Activated CD4-positive, alpha-beta T cell treated with anti-CD3 and anti-CD28 coated beads, Interleukin-2, Interleukin-4, amounts not matched to agents 100 ng/mL and 50 ng/mL, durations not matched to agents 16 hours and 8 hours (primary cell): ENCODE measurements at places on chromosomes 3 and 15.

DNA sequence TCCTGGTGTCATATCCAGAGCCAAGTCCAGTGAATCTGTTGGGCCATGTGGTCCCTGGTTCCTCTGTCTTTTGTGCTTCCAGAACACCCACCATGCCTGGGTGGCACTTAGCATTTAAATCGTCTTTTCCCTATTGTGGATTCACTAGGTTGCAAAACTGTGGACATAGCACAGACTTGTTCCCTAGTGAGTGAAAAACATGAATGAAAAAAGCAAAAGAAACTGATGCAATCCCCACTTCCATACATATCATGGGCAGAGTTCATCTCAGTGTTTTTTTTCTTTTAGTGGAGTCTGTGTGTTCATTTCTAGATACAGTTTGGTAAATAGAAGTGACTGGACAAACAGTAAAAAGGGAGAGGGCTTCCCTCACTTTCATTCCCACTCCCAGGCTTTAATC lies 170.5 kb downstream of the SLCO3A1 start:
- DNase-seq: no peak

GRCh38 chr3:116161575-116162525 lies 283.4 kb downstream of the LSAMP start:
- DNase-seq: no peak

DNA sequence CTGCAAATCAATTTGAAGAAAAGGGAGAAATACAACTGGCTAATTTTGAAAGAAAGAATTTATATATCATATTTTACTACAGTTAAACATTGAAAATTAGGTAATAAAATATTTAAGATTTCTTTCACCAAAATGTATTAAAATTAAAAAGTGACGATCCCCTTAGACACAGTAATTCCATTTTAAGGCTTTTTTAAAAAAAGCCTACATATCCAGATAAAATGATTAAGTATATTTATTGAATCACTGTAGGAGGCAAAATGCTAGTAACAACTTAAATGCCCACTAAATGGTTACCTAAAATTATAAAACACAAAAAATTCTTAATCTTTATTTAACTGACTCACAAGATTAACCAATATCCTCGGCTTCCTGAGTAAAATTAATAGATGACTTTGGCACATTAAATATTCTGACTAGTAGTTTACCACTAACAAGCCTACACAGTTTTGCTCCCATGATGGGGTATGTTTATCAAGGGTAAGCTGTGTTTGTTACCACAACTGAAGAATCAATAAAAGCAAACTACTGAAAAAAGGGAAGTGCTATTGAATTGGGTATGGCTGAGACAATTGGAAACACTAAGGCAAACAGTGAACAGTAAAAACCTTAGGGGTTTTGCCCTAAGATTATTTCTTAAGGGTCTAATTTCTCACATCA lies 28.4 kb downstream of the ANKRD28 start:
- no peak for DNase-seq

DNA sequence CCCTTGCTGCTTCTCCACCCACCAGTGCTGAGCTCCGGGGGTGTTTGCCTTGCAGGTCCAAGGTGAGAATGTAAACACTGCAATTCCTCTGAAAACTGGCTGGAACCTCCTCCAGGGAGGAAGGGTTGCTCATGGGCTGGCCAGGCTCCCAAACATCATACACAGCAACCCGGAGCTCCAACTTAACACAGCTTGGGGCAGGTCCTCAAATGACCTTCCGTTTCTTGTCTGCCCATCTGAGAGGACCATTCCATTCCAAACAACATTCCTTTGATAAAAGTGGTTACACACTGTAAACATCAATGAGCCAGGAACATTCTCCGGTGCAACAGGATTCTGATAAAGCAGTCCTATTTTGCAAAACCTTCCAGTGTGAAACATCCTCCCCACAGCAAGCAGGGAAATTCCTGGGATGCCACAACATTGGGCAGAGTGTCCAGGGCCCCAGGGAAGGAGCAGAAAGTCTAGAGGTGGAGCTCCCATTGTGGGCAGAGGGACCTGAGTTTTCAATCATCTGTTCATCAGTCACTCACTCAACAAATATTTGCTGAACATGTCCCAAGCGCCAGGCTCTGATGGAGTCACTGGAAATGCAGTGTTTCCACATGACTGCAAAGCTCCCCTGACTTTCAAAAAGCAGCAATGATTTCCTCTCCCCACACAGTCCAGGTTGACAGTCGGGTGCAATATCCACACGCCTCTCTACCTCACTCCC lies 7.3 kb upstream of the HEG1 start:
- DNase-seq: no peak

DNA sequence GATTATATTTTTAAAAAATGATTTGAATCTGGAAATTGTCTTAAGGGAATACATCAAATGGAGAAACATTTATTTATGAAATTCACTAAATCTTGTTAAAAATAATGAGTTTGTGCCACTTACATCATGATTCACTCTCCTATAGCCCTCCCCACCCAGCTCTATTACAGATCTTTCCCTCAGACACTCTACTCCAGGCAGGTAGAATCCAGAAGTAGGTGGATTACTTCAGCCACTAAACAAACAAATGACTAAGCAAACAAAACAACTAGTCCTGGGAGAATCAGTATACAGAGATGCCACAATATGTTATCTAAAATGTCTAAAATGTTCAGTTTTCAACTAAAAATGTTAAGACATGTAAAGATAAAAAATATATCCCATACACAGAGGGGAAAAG lies 608.1 kb upstream of the UBE2E2 start:
- no peak for DNase-seq

DNA sequence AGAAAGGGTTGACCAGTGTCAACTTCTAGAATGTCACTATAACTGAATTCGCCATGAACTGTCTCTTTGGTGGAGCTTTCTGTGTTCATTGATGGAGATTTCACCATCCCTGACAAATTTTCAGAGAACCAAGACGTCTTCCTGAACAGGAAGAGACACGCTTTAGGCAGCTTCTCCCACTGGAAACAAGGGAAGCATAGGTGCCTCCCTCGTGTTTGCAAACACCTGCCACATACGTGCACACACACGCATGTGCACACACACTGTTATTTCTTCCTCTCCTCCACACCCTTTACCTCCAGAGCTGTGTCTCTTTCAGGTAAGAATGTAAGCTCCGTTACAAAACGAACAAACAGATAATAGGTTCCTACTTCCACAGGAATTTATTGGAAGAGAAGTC lies 15.6 kb downstream of the ARRDC4 start:
- no peak for DNase-seq

DNA sequence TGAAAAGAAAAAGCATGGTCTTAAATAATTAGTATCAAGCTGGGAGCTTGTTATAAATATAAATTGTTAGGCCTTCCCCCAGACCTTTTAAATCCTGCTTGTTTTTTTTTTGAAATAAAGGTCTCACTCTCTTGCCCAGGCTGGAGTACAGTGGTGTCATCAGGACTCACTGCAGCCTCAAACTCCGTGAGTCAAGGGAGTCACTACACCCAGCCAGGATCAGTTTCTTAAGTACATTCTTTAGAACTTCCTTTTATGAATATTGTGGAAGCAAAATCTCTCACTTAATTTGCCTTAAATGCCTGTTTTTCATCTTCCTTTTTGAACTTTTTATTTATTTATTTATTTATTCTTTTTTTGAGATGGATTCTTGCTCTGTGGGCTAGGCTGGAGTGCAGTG lies 20.8 kb upstream of the DENND4A start:
- DNase-seq: no peak

- no peak for DNase-seq
Measured at GRCh38 chr15:41011055-41011815, 58.0 kb downstream of the CHAC1 start.

- DNase-seq: no peak
Measured at GRCh38 chr15:65365229-65365628, 12.6 kb downstream of the IGDCC3 start.

DNA sequence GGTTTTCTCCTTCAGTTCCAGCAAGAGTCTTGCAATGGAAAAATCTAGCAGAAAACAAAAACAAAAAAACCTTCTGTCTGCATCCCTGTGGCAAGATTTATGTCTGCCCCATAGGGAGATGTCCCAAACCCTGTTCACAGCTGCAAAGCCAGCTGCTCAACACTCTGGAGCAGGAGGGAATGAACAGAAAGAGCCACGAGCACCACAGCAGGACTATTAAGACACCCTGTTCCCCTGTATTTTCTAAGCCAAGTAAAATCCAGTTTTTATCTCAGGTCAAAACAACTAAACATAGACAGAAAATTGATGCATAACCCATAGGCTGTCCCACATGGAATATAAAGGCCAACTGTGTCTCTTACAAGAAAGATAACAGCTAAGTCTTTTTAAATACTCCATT lies 357.9 kb downstream of the LSAMP start:
- no peak for DNase-seq

GRCh38 chr3:64450396-64450956 lies 225.2 kb upstream of the PRICKLE2 start:
- no peak for DNase-seq

DNA sequence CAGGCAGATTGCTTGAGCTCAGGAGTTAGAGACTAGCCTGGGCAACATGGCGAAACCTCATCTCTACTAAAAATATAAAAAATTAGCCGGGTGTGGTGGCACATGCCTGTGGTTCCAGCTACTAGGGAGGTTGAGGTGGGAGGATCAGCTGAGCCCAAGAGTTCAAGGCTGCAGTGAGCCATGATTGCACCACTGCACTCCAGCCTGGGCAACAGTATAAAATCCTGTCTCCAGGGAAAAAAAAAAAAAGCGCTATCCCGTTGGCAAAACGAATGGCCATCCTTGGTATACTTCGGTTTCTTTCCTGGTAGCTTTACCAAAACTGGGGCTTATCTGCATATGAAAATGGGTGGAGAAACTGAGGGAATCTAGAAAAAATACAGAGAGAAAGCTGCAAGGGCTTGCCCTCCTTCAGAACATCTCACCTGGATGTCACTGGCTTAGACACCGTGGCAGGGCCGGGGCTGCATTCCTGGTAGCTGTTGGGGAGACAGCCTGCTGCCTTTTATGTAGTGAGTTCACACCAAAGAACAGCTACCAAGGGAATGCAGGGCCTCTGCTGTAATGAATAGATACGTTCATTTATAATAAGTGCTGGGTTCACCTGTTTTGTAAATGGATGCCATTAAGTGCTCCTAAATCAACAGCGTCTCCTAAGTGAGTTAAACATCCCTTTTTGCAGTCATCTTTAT lies 96.0 kb downstream of the IQSEC1 start:
- DNase-seq: no peak

DNA sequence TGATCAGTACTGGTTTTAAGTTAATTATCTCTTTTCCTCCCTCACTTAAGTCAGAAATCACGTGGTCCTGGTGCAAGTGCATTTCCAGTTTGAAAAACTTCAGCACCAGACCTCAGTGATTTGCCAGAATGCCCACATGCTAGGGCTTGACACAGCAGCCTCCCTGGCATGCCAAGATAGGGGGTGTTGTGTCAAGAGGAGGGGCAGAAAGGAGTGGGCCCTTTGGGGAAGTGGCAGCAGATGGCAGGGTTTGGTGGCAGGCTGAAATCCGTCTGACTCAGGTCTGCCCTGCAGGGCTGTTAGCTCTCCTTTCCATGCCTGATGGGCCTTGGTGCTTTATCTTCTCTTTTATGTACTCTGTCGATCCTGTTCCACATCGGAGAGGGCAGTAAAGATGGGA lies 23.4 kb downstream of the PXK start:
- no peak for DNase-seq

DNA sequence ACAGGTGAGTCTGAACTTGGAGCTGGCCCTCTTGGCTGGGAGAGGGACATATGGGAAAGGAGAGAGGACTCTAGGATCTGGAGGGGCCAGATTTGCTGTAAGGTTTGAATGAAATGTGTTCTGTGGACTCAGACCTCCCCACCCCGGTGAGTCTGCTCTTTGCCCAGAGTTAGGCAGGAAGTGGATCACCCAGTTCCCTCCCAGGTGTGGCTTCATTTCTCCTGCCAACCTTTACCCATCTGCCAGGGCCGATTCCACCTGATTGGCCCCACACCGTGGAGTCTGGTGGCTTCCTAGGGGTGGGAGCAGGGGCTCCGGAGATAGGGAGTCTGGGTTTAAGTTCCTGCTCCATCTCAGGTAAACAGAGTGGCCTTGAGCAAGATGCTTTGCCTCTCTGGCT lies 25.5 kb downstream of the CD276 start:
- DNase-seq: no peak

DNA sequence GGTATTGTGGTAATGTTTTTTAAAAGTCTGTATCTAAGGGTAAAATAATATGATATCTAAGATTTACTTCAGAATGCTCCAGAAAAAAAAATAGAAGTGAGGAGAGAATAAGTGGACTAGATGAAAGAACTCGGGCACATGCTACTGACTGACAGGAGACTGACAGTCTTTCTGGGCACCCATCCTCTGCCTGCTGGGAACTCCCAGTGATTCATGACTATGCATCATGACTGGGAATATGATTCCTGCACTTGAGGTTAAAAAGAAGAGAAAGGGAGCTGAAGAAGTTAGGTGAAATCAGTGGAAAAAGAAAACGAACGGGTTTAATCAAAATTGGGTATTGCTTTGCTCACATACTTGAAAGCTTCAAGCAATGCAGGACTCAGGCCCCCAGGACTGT lies 35.7 kb upstream of the SPSB4 start:
- no peak for DNase-seq

DNA sequence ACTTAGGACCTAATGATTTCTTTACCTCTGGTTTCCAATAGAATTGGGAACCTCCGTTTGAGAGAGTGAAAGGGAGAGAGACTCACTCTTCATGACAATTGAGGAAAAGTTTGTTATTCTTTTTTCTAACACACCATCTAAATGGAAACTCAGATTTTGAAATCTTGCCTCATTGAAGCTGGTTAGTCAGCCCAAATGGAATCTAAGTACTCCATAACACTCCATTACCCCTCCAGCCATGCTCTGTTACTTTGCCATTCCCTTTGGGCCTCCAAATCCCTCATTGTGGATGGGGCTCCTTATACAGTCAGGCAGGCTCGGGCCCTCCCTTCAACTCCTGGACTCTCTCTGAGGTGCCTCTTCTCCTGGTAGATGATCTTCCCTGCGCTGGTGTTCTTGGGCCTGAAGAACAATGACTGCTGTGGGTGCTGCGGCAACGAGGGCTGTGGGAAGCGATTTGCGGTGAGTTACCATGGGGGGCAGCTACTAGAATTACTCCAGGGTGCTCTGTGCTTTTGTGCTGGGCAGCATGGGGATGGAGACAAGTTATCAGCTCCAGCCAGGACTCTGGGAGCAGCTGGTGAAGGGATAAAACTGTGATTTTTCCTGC lies 1.1 kb downstream of the TM4SF4 start:
- no peak for DNase-seq

DNA sequence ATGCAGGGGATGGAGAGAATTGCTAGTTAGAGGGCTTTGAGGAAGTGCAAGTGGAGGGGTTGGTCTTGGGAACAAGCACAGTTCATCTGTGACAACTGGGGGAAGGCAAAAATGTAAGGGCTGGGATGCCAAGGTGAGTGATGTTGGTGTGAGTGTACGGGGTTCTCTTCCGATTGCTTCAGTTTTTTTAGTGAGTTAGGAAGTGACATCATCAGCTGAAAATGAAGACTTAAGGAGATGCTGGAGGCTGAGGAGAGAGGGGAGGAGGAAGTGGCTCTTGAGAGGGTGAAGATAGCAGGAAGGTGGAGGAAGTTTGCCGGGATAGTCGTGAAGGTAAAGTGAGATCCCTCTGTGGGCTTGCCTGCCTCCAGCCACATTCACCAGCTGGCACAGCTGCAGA lies 12.7 kb downstream of the TICRR start:
- no peak for DNase-seq

GRCh38 chr15:48144889-48145288 lies 24.1 kb downstream of the SLC24A5 start:
- DNase-seq: no peak

- no peak for DNase-seq
Measured at GRCh38 chr15:75791337-75791713, 51.9 kb upstream of the UBE2Q2 start.

- DNase-seq: no peak
Measured at GRCh38 chr3:45756055-45756454, 40.3 kb downstream of the SLC6A20 start.

GRCh38 chr3:43863966-43864933 lies 173.5 kb downstream of the ABHD5 start:
- no peak for DNase-seq
